Activated CD4-positive, CD25-positive, alpha-beta regulatory T cell (primary cell): ENCODE measurements at places on chromosomes 7 and 10.

DNA sequence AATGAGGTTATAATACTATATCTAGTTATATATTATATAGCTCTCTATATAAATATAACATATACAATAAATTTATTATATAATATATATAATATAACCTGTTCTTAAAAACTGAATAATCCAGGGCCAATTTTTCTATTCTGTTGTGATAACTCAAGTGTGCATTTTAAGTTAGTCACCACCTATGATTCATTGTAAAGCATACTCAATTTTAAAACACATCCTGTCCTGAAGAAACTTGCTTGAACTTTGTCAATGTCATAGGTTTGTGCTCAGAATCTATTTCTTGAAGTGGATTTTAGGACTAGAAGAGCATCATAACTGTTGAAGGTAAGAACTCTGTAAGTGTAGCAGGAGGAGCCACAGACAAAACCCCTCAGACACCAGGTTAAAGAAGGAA is 1209.8 kb downstream of the REEP3 start:
- DNase-seq, result no peak

DNA sequence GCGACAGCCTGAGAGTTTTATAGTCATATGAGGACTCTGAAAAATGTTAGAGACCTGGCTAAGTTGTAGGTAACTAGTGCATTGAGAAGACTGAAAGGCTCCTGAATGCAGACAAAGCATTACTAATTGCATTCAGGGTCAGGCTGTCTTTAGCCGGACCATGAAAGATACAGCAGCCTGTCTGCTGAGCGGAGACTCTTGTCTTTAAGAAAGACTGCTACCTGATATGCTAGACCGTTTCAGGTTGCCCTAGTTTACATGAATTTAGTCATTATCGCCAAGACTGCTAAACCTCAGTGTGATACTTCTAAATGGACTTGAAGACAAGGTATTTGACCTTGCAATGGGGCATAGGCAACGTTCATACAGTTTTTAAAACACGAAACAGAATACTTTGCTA is 81.2 kb downstream of the BMPR1A start:
- DNase-seq, result no peak

GRCh38 chr7:118186501-118186900 is 2.5 kb downstream of the LSM8 start:
- DNase-seq, result no peak

DNA sequence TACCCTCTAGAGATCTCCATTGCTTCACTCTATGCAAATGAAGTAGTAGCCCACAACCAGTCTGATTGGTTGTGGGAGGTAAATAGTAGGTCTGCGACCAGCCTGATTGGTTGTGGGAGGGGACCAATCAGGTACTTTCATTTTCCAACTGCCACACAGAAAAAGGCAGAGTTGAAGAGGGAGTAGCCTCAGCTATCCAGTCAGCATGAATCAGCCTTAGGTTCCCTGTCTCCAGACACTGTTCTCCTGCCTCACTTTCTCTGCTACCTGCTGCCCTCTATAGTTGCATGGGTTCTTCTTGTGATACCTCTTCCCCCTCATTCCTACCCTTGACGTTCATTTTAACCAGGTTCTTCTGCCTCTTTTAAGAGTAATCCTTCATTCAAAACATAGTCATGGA is 114.5 kb upstream of the LYZL1 start:
- DNase-seq, result no peak

DNA sequence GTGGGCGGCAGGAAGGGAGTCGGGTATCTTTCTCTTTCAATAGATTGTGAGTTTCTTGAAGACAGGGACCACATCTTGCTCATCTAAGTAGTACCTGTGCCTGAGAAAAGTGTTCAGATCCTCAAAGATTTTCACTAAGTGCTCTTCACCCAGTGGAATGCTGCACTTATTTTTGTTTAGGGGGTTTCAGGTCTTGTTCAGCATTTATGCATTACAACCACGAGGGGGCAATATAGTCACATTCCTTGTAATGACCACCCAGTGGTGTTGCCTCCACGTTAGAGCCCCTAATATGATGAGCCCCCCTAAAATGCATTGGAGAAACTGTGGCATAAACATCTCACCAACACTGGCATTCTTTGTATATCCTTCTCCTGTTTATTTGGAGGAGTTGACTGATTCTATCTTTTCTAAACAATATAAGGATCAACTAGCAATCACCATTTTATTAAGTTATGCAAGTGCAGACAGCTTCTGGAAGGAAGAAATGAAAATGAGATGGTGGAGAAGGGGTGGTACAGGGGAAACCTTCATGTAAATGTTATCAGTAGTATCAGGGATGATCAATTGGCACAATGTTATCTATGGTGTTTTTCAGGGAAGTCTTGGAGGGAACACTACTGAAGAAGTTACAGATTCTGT is 3.1 kb upstream of the PAPSS2 start:
- no peak for DNase-seq

- no peak for DNase-seq
Measured at GRCh38 chr7:36802459-36803135, 78.3 kb upstream of the AOAH start.

GRCh38 chr7:132183781-132184380 is 392.4 kb downstream of the PLXNA4 start:
- DNase-seq, result no peak

GRCh38 chr7:9242636-9243035 is 809.2 kb downstream of the NXPH1 start:
- no peak for DNase-seq

DNA sequence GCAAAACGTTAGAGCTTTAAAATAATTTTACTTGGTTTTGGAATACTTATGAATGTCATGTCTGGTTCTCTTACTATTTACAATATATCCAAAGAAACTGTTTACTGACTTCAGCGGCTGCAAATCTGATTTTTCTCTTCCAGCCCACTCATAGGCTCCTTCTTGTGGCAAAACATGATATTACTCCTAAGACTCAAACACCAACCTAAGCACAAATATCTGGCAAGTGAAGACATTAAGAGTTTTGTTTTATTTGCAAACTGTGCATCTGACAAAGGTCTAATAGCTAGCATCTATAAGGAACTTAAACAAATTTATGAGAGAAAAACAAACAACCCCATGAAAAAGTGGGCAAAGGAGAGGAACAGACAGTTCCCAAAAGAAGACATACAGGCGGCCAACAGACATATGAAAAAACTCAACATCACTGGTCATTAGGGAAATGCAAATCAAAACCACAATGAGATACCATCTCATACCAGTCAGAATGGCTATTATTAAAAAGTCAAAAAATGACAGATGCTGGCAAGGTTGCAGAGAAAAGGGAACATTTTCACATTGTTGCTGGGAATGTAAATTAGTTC is 20.3 kb upstream of the GJC3 start:
- DNase-seq, result no peak

DNA sequence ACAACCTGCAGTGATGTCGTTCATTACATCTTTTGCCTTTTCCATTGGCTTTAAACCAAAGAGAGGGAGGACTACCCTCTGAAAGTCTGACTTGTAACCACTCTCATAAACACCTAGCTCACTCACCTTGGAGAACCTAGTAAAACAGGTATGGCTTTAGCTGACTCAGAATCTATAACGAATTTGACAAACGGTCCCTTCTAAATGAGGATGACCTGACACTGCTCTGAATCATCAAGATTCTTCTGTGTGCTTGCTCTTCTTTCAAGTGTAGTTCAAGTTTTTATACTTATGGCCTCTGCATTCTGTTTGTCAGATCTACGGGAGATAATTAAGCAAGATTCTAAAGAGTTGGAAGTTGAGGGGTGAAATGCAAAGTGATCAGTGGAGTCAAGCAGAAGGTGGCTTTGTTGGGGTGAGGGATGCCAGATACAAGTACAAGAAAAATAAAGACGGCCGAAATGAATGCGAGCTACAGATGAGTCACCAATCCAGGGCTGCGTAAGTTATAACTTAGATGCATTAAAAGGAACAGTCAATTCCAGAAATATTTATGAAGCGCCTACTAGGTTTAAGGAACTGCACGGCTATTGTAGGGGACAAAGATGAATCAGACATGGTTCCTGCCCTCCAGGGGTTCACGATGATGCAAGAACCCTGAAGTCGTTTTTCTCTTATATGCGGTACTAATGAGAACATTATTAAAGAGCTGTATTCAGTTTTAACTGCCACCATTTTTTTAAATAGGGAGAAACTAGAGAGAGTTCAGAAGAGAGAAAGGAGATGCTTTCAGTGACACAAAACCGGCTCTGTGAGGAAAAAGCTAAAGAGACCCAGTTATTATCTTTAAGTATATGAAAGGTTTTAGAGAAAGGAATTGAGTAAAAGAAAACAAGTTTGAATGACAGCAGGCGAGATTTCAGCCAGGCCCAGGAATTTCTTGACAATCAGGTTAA is 6.5 kb downstream of the HIPK2 start:
- DNase-seq, result no peak
